ENCODE measurements at places on chromosomes 7 and 10.

DNA sequence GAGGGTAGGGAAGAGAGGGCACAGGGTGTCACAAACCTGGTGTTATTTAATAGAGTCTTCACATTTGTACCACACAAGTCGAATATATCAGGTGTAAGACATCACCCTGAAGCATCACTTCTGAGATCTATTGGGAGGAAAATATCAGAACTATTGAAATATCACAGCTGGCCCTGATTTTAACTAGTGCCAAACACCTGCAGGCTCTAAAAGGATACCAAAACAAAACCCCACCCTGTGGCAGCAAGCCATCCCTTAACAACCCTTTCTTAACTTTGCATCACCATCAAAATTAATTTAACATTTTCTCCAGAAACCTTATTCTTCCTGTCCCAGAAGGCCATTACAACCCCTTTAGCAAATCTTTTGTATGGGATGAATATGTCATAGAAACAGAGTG lies 365.4 kb downstream of the SUGCT start:
- DNase-seq = no peak

GRCh38 chr7:138245682-138246081 lies 169.4 kb downstream of the AKR1D1 start:
- no peak for DNase-seq

DNA sequence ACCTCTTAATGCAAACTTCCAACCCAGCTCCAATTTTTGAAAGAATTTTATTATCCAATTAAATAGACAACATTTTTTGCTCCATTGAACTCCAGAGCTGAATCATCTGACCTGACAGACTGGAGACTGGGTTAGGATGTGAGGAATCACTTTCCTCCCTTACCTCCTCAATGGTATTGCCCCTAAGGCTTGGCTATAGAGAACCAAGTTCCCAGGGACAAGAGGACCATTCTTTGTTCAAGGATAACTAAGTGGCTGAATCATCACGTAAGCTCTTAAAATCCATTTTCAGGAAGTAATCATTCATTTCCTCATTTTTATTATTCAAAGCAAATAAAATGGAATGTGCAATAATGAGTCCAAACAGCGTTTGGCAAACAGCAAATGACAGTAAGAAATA lies 335.1 kb downstream of the GATA3 start:
- DNase-seq = no peak

DNA sequence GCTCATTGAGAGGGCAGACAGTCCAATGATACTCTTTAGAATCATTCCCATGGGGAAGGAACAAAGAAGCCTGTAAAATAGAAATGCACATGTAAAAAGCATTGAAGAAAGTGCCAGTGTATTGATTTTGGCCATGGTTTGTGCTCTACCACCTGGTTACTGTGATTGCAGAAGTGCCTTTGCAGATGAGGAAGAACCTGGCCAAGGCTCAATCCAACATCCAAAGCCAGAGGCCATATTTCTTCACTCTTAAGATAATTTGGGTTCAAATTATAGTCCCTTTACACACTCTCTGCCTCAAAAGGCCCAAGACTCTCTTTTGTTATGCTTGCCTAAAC lies 122.1 kb downstream of the EGFR start:
- no peak for DNase-seq

DNA sequence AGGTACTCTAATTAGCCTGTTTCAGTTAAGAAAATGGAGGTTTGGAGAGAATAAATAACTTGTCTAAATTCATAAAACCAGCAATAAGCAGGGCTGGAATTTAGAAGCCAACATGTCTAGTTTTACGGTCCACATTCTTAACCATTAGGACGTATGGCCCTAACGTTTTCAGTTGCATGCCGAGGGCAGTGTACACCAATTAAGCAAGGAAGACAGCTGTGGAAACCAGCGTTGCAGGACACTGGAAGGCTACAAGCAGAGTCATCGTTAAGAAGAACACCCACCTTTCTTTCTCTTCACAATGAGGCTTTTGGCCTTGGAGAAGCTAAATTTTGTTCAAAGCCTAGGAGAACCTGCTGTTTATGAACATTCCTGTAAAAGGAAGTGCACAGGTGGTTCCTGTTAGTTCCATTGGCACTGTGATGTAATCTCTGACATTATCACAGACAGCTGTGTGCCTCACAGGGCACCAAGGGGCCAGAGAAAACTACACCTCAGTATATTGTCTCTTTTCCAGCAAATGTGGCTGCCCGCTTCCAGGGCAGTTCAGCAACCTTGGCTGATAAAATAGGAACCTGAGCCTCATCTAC lies 21.0 kb downstream of the MPP7 start:
- no peak for DNase-seq

GRCh38 chr7:144027070-144027469 lies 21.7 kb upstream of the OR2A5 start:
- no peak for DNase-seq

- no peak for DNase-seq
Measured at GRCh38 chr7:34058801-34059135, 153.4 kb downstream of the BMPER start.

DNA sequence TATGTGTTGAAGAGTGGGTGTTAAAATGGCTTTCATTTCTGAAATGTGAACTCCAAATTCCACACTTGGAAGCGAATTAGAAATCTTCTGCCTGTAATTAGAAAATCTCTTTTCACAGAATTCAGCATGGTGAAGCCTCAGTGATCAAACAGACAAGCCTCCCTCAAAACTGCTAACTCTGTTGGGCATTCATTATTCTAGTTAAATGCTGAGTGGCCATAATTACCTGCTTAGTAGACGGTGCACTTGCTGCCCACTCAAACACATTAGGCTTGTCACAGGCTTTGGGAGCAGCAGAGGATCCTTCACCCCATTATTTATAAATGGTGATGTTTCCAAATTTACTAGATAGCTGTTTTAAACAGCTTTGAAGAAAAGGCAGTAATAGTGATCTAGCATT lies 177.2 kb upstream of the PCLO start:
- no peak for DNase-seq

GRCh38 chr10:72075376-72076115 lies 12.8 kb downstream of the SPOCK2 start:
- no peak for DNase-seq

Data from stimulated activated CD4-positive, alpha-beta T cell treated with anti-CD3 and anti-CD28 coated beads, TNF-alpha, amount 100 ng/mL, for 4 hours (primary cell).